A172 (cell line): ENCODE measurements at places on chromosomes 3 and 15. TPM values are rescaled to one million over a fixed set of nuclear protein-coding genes. Genes with fewer than 3 reads are reported as not detected.

QTRT2 gene
- total RNA-seq = 24.4 and 49.1 TPM in 2 replicates

PLD1 gene
- total RNA-seq = 11.0 and 15.9 TPM in 2 replicates

RPUSD2 gene
- total RNA-seq = 11.8 and 19.7 TPM in 2 replicates

RGMA gene
- total RNA-seq = 0.05 and 0.90 TPM in 2 replicates

GP5 gene
- 0.02 and 0.10 TPM in 2 replicates for total RNA-seq

ECE2 gene
- not detected in 2 replicates for total RNA-seq

MED12L gene
- 0.12 TPM in 2 replicates for total RNA-seq

ARRDC4 gene
- 1.7 and 2.5 TPM in 2 replicates for total RNA-seq

TIMP4 gene
- 6.1 and 8.6 TPM in 2 replicates for total RNA-seq

CGNL1 gene
- 3.4 and 4.7 TPM in 2 replicates for total RNA-seq

SHC4 gene
- total RNA-seq = 0.59 and 0.84 TPM in 2 replicates

MEX3B gene
- total RNA-seq = 4.0 and 4.7 TPM in 2 replicates

BDH1 gene
- total RNA-seq = 0.41 TPM in 1 of 2 replicates, not detected in the other

HIGD2B gene
- not detected in 2 replicates for total RNA-seq

CYP11A1 gene
- 1.2 TPM in 1 of 2 replicates, not detected in the other for total RNA-seq

RAD51 gene
- 13.6 and 15.7 TPM in 2 replicates for total RNA-seq

AEN gene
- total RNA-seq = 32.7 and 37.0 TPM in 2 replicates

GCSAM gene
- not detected in 2 replicates for total RNA-seq

KLHL25 gene
- total RNA-seq = 6.4 and 14.9 TPM in 2 replicates

RHCG gene
- not detected in 2 replicates for total RNA-seq

CHAC1 gene
- 4.7 and 5.8 TPM in 2 replicates for total RNA-seq

BCHE gene
- 31.1 and 40.3 TPM in 2 replicates for total RNA-seq

TRAT1 gene
- not detected in 2 replicates for total RNA-seq

LRTM1 gene
- total RNA-seq = not detected in 2 replicates

WDR5B gene
- total RNA-seq = 9.6 and 10.4 TPM in 2 replicates

CLDN11 gene
- not detected in 2 replicates for total RNA-seq

CLDN16 gene
- total RNA-seq = 0.02 TPM in 1 of 2 replicates, not detected in the other

GOLIM4 gene
- total RNA-seq = 55.2 and 63.9 TPM in 2 replicates

QARS1 gene
- 141 and 172 TPM in 2 replicates for total RNA-seq

NEK10 gene
- 8.4 and 11.5 TPM in 2 replicates for total RNA-seq

CYP19A1 gene
- total RNA-seq = not detected in 2 replicates

FETUB gene
- 0.45 TPM in 1 of 2 replicates, not detected in the other for total RNA-seq

SLC24A5 gene
- total RNA-seq = not detected in 2 replicates

CRYGS gene
- total RNA-seq = 0.24 and 0.31 TPM in 2 replicates

ALS2CL gene
- total RNA-seq = 5.4 and 5.6 TPM in 2 replicates

TTBK2 gene
- total RNA-seq = 7.9 and 17.0 TPM in 2 replicates

CD200 gene
- total RNA-seq = not detected in 2 replicates

ATP13A4 gene
- total RNA-seq = not detected in 2 replicates

KATNBL1 gene
- total RNA-seq = 48.9 and 49.8 TPM in 2 replicates

CKMT1B gene
- not detected in 2 replicates for total RNA-seq

BOC gene
- 3.1 and 4.5 TPM in 2 replicates for total RNA-seq
